ENCODE measurements at places on chromosomes 3 and 15.

DNA sequence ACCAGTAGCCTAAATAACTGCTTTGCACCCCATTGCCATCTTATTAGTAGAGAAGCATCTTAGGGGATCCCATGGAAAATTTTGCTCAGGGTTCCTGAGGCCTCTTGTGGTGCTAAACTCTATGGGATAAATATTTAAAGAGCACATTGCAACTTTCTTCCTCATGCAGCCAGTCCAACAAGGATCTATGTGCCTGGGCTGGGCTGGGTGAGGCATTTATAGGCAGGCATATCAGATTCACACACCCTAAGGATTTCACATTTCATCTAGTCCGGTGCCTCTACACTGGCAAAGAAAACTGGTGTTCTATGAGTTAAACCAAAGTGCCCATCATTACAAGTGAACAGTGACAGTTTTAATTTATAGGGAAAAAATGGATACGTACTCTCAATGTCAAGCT is 512.3 kb downstream of the EDEM1 start:
- no peak for DNase-seq

DNA sequence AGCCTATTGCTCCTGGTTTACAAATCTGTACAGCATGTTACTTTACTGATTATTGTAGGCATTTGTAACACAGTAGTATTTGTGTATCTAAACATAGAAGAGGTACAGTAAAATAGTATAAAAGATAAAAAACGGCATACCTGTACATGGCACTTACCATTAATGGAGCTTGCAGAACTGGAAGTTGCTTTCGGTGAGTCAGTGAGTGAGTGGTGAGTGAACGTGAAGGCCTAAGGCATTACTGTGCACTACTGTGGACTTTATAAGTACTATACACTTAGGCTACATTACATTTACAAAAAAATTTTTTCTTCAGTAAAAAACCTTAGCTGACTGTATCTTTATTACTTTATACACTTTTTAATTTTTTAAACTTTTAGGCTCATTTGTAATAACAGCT is 90.9 kb downstream of the RAP2B start:
- no peak for DNase-seq

DNA sequence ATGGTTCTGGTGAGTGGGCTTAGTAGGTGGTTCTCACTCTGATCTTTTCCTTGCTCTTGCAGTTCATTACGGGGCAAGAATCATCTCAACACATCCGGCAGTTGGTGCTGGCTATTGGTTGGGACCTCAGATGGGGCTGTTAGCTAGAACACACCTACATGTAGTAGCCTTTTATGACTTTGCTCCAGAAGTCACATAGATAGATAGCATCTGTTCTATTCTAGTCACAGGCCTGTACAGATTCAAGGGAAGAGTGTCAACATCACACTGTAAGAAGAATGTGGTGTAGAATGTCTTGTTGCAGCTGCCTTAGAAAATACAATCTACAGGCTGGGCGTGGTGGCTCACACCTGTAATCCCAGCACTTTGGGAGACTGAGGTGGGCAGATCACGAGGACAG is 15.1 kb downstream of the RAB5A start:
- DNase-seq: no peak

DNA sequence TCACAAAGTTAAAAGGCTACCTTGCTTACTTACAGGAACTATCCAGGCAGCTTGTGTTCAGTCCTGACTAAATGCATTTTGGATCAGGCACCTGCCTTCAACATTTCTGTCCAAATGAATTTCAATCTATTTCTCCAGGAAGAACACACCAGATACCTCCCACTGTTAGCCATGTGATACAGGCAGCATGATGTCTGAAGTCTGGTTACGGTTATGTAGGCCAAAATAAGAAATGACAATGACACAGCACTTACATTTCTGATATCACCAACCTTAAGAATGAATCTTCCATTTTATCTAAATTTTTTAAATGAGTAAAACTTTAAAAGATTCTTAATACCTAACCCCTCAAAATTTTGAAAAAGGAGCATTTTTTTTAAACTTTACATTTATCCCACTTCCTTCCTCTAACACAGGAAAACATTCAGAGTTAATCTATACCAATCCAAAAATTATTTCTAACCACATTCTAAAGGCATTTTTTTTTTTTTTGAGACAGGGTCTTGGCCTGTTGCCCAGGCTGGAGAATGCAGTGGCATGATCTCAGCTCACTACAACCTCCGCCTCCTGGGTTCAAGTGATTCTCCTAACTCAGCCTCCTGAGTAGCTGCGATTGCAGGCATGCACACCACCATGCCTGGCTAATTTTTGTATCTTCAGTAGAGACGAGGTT is at the start of gene MAP4:
Gene MAP4, minus strand, starts transcription at position 116 of the 673 bp plus-strand sequence. CDS start 17,556 bp downstream, outside the sequence.
- no peak for DNase-seq

- no peak for DNase-seq
These were observed 18.5 kb downstream of the CLDN11 start for GRCh38 chr3:170437176-170437575.

DNA sequence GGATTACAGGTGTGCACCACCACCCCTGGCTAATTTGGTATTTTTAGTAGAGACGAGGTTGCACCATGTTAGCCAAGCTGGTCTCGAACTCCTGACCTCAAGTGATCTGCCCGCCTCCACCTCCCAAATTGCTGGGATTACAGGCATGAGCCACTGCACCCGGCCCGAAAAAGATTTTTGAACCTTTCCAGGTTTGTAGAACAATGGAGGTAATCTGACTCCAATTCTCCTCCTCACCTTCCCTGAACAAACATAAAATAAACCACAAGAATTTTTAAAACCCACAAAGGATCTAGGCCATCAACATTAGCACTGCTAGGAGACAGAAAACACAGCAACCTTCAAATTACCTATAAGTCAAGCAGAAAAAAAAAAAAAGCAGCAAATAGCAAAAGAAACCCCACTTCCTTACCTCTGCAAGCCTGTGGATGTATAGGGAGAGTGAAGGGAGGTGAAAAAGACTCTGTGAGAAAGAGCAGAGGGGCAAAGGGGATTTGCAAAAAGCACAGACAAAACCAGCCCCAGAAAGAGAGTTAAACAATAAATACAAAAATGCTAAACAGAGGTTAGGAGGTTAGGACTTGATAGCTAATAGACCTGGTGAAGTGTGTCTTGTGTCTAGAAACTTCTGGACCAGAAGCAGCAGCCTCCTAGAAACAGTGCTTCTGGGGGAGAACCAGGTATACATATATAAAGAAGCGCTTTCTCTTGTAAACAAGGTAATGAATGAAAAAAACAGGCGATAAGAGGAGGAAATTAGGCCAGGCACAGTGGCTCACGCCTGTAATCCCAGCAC is 32.1 kb downstream of the TFDP2 start:
- DNase-seq: no peak

DNA sequence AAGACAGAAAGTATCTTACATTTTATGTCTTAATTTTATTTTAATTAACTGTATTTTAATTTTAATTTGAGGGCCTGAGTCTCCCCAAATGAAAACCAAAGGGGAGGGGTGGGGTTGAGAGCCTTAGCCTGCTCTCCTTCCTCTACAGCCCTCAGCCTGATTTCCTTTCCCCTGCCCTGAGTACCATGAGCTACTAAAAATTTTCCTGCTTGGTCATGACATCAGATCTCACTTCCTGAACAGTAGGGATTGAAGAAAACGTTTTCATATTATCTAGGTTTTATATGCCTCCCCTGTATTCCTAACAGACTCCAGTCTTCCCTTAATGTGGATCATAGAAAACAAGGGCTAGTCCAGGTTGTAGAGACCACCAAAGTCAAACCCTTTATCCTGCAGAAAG is 133.9 kb downstream of the MYLK start:
- no peak for DNase-seq

All from sigmoid colon (tissue), 7 donors.